Activated T-cell treated with anti-CD3 and anti-CD28 coated beads for 24 hours (primary cell): ENCODE measurements at places on chromosomes 6 and 20.

DNA sequence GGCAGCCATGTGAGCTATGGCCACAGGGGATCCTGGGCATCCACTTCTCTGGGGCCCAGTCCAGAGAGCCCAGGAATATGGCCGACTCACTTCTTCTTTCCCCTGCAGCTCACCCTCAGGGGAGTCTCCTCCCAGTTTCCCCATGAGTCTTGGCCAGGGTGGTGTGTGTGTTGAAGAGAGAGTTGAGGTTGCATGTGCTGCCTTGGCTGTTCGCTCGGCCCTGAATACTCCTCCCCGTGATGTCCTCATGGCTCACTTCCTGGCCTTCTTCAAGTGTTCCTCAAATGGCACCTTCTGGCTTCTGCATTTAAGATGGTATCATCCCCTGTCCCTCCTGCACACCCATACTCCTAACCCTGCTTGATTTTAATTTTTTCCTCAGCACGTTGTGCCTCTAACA, 3.2 kb upstream of the TREML1 start:
- no peak for DNase-seq

DNA sequence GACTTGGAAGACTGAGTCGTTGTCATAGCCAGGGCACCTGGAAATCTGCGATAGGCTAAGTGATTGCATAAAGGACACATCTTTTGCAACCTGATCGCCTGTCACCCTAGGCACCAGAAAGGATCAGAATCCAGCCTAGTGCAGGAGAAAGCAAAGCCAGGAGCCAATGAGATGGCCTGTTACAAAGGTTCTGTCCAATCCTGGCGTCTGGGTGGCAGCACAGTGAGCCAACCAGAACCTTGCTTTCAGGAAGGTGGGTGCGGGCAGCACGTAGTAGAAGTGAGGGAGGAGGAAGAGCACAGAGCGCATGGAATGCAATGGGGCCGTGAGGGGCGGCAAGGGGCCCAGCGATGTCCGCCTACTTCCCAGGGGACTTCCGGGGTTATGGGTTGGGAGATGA, 120.4 kb upstream of the GGTLC1 start:
- no peak for DNase-seq

- no peak for DNase-seq
Observed at GRCh38 chr6:157996201-157996712, 14.6 kb downstream of the SYNJ2 start.

DNA sequence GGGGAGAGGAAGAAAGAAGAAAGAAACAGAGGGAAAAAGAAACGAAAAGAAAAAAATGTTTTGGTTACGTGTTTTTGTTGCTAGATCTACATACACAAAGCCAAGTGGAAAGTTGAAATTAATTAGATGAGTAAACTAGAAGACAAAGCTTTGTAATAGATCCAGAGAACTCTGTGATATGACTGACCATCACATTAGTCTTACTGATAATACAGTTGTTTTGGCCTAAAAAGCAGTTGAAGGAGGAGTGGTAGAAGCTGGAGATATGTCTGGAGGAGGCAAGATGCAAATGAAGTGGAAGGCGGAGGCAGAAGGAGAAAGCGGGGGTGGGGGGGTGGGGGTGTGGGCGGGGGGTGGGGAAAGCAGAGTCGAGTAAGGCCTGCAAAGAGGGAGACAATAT, 500.1 kb upstream of the ID4 start:
- no peak for DNase-seq

GRCh38 chr20:13684566-13685222, 46.0 kb upstream of the TASP1 start:
- no peak for DNase-seq
